Stimulated activated CD4-positive, alpha-beta T cell treated with anti-CD3 and anti-CD28 coated beads, Interleukin-4, amount 100 ng/mL, for 48 hours (primary cell): ENCODE measurements at places on chromosomes 2 and 18.

GRCh38 chr2:17969661-17970060 is 91.2 kb downstream of the KCNS3 start:
- DNase-seq = no peak

DNA sequence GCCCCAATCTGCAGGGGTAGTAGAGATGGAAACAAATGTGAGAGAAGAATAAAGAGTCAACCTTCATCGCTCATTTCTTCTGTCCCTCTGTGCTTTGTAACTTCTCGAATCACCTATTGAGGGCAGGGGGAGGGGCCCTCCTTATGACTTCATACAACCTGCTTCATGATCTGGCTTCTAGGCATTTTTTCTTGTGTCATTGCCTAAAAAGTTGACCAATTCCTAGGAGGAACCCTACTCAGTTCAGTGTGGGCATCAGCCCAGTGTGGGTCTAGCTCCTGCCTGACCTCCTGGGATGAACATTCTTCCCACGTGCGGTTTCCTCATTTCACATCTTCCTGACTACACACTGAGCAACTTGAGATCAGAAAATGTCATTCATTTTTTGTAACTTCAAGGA is 46.3 kb upstream of the CREB1 start:
- no peak for DNase-seq

DNA sequence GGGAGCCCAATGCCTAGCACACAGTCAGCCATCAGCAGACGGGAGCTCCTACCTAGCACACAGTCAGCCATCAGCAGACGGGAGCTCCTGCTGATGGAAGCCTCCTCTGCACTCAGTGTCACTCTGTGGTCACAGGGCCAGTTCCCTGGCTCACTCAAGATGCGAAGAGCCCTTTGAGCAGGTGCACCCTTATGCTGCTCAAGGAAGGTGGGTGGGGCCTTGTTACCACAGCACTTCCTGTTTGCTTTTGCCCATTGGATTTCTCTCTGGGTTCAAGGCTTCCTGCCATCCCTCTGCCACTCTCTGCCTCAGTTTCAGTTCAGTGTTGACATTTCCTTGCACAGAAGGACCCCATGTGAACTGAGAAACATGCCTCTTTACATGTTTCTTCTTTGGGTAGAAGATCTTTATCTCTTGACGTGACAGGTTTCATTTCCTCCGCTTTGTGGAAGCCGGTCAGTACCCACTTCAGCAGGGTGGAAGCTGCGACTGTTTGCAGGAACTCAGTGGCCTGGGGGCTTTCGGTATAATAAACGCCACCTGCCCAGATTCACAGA is 11.6 kb downstream of the TRIB2 start:
- no peak for DNase-seq

GRCh38 chr2:143205106-143205764 is 76.0 kb downstream of the ARHGAP15 start:
- no peak for DNase-seq

DNA sequence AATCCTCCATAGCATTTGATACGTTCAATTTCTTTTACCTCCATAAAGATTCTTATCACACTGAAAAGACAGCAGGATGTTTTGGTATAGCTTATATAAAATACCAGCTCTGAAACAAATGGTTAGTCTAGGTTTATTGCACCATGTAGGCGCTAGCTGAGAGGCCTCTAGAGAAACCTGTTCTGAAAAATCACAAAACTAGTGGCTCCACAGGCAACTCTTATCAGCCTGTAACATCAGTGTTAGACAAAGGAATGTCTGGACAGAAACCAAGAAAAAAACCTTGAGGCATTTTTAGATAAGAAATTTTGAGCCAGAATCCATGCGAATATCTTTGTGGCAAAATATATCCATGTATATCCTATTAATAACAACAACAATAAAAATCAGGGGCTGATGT is 440.4 kb upstream of the MAP2 start:
- no peak for DNase-seq

DNA sequence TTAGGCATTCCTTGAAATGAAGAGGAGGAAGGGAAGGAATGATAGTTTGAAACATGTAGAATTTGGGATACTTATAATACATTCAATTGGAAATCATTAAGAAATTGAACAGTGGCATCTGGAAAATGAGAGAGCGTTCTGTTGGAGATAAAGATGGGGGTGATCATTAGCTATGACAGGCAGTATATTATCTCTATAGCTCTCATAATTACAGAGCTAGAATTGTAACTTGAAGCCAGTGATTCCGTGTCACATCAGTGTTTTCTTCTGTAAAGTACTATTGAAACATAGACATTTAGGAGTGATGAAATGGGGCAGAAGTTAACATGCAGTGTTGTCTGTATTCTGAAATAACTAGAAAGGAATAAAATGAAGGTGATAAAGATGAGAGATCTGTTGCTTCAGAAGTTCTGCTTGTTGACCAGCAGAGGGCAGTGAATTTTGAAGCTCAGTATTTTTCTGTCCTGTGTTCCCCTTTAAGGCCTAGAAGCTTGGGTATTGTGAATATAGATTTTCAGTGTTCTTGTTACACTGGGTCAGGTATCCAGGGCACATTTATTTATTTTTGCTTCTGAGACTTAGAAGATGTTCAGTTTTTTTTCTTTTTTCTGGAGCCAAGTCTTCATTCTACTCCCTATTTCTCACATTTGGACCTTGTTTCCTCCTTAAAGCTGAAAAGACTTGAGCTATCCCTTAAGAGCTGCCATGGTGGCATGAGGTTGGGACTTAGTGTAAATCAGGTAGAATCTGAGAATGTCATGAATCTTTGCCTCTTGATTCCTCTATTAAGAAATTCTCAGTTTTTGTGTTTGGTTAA is 157.4 kb downstream of the TAF4B start:
- DNase-seq = no peak

DNA sequence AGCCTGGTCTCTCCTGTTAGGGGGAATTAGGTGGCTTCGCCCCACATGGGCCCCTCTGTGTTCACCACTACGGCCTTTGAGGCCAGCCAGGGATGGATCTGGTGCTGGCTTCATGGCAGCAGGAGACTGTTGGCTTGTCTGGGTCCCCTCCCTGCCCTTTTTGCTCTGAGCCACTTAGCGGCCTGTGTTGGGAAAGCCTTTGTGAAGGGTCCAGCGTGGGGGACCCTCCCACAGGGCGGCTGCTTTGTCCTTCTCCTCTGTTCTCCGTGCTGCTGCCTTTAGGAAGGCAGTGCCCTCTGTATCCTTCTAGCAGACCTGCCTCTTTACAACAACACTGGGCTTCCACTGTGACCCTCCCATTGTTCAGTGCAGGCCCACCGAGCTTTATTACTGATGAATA is 118.4 kb downstream of the TSN start:
- DNase-seq = no peak

DNA sequence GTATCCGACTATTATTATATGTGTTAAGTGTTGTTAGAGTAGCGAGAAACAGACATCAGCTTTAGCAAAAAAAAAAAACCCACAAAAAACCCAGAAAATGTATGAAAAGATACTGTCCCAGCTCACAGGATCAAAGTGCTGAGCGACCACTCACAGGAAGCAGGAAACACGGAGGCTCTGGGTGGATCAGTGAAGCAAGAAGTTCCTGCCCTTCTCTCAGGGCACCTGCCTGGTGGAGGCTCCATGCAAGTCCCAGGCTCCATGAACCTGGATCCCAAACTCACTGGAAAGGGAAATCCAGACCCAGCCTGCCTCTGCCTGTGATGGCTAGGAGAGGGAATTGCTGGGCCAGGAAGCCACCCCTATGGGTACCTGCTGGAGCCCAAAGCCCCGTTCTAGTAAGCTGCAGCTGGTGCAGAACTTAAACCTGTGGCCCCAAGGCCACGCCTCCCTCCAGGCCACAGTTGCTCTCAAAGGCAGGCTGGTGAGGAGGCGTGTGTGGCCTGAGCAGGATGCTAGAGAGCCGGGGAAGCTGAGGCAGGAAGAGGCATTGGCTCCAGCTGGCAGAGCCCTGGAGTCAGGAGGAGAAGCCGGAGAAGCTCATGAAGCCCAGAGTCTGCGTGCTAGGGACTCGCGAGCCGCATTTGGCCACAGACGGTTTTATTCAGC is 63.5 kb upstream of the TAF1B start:
- DNase-seq = no peak

DNA sequence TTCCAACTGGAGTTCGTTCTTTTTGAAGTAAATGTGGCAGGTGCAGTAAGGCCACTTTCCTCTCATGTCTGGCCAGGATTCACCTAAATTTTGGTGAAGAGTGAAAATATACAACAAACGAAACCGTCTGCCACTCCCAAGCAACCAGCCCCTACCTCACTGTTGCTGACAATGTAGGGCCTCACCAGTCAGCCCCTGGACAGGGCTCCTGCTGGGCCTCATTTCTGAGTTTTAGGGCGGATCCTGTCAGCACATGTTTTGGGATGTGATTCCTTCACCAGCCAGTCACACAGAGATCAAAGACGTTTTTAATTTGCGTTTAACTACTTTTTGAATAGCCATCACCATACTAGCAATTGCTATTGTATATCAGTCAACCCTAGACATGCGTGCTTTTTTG is 185.0 kb downstream of the WDR7 start:
- no peak for DNase-seq

DNA sequence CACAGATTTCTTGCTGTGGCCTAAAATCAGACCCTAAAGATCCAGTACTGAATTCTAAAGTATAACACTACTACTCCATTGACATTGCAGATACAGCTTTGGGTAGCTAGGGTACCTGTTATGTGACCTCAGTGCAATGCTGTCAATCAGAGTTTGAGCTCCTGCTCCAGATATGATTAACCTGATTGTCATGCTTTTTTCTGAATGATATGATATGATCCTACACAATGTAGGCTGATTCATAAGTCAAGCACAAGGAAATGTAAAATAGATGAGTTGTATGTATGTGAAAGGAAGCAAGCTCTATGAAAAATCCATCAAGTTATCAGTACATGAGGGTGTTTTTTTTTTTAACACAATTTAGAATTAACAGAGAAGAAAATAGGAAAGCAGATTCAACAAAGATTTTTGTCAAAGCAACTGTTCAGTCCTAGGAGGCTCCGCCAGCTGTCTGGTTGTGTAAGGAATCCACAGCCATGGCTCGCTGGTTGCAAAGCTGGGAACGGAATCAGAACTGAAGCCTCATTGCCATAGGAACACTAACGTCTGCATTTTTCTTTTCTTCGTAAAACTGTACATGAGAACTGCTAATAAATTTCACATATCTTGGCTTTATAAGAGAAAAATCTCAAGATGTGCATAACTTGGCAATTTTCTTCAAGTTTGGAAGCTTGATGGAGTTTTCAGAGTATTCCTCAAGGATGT is 52.9 kb downstream of the NR4A2 start:
- no peak for DNase-seq

DNA sequence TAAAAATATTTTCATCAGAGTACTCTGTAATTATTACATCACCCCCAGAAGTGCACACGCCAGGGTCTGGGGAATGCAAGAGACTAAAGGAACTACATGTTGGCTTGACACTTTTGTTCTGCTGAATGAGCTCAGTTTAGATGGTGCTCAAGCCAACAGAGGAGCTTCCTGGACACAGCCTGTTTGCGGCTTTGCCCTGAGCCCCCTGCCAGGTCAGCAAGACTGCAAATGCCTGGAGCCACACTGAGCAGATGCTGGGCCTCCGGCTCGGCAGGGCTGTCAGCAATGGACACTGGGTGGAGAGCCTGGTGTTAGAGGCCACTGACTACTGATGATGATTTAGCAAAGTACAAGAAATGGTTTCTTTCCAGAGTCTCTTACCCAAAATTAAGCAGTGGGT is 31.9 kb downstream of the PTPN18 start:
- DNase-seq = no peak

- DNase-seq = peak; percentile 38
Observed at GRCh38 chr2:207530160-207531031, 634 bp downstream of the CREB1 start.

GRCh38 chr2:226813148-226813701 is 13.6 kb upstream of the IRS1 start:
- no peak for DNase-seq

GRCh38 chr18:30271716-30272115 is 770.8 kb downstream of the DSC3 start:
- no peak for DNase-seq

DNA sequence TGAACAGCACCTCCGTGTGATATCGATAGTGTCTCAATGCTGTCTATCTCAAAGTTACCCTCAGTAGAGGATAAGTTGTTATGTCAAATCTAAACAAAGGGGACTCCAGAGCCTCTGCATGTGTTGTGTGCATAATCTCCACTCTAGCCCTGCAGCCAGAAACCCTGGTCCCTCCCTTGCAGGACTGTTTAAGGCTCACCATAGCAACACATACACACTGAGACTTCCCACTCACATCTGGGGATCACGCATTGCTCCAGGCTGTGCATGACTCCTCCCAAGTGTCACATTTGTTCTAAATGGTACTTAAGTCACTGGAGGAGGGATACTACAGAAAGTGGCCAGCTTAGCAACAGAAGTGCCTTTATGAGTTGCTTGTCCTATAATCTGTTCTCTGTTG is 258.6 kb upstream of the CRIM1 start:
- no peak for DNase-seq

DNA sequence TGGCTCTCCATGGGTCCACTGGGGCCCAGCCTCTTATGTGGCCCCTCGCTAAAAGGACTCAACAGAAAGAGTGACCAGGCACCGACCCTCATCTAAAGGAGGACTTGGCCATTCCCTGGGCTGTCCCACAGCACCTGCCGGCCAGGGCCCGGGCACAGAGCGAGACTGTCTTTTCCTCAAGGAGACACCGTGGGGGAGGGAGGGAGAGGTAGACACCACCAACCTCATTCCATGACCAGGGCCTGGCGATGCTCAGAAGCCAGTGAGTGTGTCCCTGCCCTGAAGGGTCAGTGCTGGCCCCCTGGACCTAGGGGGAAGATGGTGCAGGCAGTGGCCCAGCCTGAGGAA is 39.8 kb upstream of the ALPP start:
- DNase-seq = no peak

- DNase-seq = no peak
Observed at GRCh38 chr2:101047774-101048173, 45.7 kb downstream of the RPL31 start.

GRCh38 chr2:95265182-95265581 is 9.1 kb upstream of the PROM2 start:
- DNase-seq = no peak

- no peak for DNase-seq
Observed at GRCh38 chr18:23530195-23530594, 26.9 kb downstream of the RMC1 start.

DNA sequence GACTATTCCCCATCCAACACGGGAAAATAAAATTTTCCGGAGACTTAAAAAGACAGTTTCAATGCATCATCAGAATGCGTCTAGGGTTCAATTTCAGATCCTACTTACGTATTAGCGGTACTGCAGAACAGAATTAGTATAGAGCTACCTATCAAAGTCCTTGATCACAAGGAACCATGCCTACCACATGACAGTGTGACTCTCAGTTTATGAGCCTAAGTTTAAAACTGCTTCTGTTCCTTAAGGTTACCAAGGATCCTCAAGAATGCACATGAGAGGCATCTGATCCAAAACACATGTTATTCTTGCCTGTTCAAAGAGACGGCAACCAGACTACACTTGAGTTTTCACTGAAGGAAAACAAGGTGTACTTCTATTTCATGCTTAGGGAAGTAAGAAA is 369.7 kb downstream of the EPHA4 start:
- DNase-seq = no peak

- DNase-seq = no peak
Observed at GRCh38 chr2:69524799-69525198, 87.6 kb upstream of the NFU1 start.

- DNase-seq = no peak
Observed at GRCh38 chr2:229130522-229130921, 140.6 kb downstream of the PID1 start.

GRCh38 chr2:114009205-114009944 is 119.5 kb downstream of the ACTR3 start:
- no peak for DNase-seq
